ENCODE measurements at places on chromosomes 2 and 18.

- no peak for DNase-seq
These were observed 19.6 kb upstream of the FTCDNL1 start for GRCh38 chr2:199870581-199870980.

DNA sequence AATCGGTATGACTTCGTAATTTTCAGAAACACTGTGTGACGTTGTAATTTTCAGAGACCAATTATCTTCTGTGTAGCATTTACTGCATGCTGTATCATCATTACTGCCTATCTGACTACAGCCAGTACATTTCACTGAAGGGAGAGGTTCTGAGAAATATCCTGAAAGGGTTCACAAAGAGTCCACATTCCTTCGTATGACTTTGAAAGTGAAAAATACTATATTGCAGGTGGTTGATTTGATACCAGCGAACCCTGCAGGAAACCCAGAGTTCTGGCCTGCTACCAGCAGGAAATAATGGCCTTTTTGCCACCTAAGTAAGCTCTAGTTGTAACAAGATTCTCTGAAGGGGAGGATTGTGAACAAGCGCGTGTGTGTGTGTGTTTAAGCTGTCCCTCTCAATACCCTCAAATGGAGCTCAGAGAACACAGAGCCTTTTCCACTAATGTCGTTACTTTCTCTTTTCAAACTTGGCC lies 155.5 kb downstream of the ARHGAP28 start:
- DNase-seq = no peak

DNA sequence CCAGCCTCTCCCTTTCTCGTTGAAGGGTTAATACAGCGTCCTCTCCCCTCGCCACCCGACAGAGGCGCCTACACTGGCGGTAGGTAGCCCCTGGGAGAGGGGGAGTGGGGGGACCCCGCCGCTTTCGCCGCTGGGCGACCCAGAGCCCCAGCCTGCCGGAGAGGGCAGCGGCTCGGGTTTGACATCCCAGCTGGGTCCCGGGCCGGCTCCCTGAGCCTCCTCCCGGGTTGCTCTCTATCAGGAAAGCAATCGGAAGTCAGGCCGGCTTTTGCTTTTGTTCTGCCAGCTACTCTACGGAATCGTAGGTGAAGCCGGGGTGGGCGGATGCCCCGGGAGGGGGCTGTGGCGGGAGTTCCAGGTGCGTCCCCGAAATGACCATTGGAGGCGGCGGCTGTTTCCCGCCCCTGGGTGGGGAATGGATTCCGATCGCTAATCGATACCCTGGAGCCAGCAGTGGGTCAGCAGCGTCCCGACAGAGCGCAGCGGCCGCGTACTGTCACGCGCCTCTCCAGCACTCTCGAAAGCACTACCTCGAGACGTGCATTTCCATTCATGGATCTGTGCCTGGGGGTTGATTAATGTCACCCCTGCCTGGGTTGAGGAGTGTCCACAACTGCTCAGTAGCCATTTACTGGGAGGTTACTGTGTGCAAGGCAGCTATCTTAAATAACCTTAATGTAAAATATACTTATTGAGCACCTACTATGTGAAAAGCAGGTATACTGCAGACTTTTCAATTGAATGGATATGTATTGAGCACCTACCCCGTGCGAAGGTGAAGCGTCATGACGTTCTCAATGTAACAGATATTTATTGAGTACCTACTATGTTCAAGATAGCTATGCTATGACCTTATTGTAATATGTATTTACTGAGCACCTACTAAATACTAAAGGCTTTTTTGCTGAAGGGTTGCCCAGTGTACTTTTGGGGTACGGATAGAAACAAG lies 1.1 kb downstream of the MAPK4 start:
- DNase-seq = no peak

- no peak for DNase-seq
These were observed 1191.0 kb upstream of the LRRTM1 start for GRCh38 chr2:81495556-81495955.

DNA sequence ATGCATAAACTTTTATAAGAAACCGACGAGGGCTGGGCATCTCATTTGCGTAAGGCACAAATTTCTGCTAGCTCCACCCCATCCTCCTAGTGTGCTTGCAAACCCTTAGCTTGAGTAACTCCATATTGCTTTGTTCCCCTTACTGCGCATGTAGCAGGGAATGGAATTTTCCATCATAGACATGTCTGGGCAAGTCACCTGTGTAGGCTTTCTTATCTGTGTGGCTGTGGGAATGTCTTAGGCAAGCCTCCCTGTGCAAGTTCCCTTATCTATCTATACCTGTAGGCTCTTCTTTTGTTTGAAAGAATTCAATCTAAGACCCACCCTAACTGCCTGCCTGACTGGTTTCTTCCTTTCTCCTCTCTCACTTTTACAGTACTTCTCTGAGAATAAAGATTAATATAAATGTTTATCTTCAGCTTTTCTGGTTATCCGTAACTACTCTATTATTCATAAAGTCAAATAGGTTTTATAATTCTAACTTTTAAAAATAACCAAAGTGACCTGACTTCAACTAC lies 217.6 kb upstream of the FIGN start:
- no peak for DNase-seq

DNA sequence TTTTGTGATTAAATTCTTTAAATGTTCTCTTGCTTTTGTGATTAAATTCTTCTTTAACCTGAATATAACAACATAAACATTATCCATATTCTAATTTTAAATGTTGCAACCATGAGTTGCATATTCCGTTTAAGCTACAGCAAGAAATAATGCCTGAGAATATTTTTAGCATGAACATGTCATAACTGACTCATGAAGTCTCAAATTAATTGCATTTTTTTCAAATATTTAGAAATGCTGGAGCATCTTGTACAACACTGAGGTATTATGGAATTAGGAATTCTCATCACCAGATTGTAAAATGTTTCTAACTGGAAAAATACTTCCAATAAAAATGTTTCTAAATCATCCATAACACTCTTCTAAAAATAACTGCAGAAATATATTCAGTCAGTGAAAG lies 14.7 kb downstream of the ROCK2 start:
- no peak for DNase-seq

DNA sequence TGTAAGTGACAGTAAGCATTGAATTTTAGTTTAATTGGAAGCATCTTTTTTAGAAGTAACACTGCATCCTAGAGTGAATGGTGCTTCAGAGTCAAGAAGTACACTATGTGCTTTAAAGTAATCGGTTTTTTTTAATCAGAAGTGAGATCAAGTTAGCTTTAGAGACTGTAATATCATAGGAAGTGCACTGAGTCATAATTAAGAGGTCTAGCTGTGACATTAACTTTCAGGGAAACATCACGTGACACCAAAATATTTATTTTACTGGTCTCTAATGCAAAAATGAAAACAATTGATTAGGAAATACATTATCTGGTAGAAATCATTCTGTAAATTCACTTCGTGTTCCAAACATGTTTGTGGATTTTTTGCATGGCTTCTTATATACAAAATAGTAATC lies 55.3 kb upstream of the KYNU start:
- no peak for DNase-seq

All from hippocampal formation (tissue), 2 donors.